ENCODE measurements at places on chromosomes 11 and 22. TPM values are rescaled to one million over a fixed set of nuclear protein-coding genes. Genes with fewer than 3 reads are reported as not detected.

POU2AF3 gene
- 3.8 TPM for total RNA-seq

CHADL gene
- total RNA-seq: 3.9 TPM

ACRV1 gene
- not detected for total RNA-seq

ST14 gene
- total RNA-seq: 121 TPM

VPREB1 gene
- total RNA-seq: not detected

IL17REL gene
- not detected for total RNA-seq

ARCN1 gene
- total RNA-seq: 71.7 TPM

FHIP1B gene
- 13.2 TPM for total RNA-seq

IZUMO1R gene
- not detected for total RNA-seq

RFPL2 gene
- total RNA-seq: not detected

DNA sequence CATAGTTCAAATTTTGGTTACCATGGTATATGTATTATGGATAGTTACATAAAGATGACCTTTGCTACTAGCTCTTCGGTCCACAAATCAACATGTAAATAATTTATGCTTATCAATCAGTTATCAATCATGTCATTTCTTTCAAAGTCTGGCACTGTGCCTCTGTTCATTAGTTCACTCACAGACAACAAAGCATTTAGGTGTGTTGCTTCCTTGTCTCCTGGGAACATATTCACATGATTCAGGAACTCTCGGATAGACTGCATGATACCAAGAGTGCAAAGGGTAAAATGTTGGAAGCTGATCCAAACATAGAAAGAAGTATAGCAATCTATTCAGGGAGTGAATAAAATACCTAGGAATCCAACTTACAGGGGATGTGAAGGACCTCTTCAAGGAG, 14.3 kb upstream of the ACRV1 start:
- no peak for ATAC-seq

- ATAC-seq: no peak
These were observed 32.5 kb downstream of the ALX4 start for GRCh38 chr11:44277196-44278090.

DNA sequence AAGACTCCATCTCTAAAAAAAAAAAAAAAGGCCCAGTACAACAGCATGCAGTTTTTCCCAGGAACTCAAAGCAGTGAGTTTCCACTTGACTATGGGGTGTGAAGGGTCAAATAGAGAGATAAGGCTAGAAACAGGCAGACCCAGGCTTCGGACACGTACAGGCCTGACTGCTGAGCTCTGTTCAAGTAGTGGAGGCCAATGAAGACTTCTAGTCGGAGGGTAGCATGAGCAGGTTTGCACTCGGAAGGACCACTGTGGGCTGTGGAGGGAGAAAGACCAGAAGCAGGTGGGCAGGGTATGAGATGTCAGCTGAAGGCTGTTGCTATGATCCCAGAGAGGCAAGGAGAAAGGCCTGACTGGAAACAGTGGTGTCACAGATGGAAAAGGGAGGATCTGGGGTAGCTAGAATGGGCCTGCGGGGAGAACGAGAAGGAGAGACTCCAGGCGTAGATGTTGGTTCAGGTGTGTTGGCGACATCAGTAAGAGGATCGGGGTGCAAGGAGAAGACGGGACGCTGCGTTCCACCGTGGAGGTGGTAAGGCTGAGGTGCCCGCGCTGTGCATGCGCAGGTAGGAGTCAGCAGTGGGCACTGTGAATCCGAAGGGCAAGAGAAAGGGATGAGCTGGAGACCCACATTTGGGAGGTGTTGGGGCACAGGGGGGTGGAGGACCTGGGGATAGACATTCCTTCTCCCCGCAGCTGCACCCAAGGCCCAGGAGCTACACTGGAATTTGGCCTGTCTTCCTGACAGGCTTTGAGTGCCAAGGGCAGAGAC, 49.4 kb upstream of the RAB1B start:
- no peak for ATAC-seq

DNA sequence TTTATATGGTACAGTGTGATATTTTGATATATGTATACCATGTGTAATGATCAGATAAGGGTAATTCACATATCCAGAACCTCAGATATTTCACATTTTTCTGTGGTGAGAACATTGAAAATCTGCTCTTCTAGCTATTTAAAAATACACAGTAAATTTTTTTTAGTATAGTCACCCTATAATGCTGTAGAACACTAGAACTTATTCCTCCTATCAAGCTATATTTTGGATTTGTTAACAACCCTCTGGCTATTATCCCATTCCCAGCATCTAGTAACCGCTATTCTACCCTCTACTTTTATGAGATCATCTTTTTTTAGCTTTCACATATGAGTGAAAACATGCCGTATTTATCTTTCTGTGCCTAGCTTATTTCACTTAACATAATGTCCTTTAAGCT, 65.5 kb upstream of the SYT9 start:
- no peak for ATAC-seq

DNA sequence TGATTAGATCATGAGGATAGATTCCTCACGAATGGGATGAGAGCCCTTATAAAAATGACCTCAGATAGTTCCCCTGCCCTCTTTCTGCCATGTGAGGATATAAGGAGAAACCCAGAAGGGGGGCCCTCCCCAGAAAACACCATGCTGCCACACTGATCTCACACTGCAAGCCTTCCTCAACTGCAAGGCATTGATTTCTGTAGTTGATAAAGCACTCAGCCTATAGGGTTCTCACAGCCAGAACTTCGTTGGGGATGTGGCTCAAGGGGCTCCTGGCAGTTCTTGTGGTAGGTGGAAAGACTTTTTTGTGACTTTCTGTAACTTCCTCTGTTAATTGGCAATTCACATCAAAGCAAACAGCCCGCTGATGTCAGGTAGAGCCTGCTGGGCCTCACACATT, 108.9 kb downstream of the CD44 start:
- no peak for ATAC-seq

DNA sequence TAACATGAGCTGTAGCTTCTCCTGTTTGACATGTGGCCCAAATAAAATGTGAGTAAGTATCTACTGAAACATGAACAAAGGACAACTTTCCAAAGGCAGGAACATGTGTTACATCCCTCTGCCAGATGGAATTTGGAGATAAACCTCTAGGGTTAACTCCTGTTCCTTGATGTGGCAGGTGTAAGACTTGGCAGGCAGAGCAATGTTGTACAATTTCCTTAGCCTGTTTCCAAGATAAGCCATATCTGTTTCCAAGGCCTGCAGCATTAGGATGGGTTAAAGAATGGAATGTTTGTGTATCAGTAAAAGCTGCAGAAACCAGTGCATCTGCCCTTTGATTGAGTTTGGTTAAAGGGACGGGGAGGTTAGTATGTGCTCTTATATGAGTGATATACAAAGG, 8.8 kb upstream of the DNAJB13 start:
- no peak for ATAC-seq

DNA sequence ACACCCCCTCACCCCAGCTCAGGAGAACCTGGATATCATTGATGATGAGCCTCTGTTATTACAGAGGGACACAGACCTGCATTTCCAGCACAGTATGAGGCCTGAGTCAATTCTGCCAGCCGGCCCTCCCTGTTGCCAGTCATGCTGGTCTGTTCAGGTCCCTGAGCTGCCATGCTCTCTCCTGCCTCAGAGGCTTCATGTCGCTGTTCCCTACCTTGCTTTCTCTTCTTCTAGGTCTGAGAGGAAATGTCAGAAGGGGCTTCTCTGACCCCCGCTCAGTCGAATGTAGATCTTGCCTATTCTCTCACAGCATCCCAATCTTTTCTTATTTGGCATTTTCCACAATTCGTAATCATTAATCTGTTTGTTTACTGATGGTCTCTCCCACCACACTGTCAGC, 21.8 kb upstream of the ABCC8 start:
- peak; percentile 35 for ATAC-seq

GRCh38 chr11:113199866-113200265, 114.5 kb upstream of the TTC12 start:
- ATAC-seq: no peak

DNA sequence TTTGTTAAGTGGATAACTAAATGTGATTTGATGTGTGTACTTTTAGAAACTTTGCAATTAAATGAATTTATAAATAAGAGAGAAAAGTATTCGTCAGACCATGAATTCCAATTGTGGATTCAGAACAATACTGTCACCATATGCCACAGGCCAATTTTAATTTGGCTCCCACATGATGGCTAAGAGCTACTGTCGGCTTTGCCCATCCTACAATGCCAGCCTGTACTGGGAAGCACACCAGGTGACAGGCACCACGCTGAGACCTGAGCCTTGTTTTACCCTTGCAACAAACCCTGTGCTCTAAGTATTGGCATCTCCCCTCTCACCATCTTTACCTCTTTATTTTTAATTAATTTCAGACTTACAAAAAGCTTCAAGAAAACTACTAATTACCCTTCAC, 14.0 kb downstream of the RAB30 start:
- ATAC-seq: no peak

- ATAC-seq: no peak
These were observed 47.9 kb upstream of the RFPL3 start for GRCh38 chr22:32309585-32310251.

DNA sequence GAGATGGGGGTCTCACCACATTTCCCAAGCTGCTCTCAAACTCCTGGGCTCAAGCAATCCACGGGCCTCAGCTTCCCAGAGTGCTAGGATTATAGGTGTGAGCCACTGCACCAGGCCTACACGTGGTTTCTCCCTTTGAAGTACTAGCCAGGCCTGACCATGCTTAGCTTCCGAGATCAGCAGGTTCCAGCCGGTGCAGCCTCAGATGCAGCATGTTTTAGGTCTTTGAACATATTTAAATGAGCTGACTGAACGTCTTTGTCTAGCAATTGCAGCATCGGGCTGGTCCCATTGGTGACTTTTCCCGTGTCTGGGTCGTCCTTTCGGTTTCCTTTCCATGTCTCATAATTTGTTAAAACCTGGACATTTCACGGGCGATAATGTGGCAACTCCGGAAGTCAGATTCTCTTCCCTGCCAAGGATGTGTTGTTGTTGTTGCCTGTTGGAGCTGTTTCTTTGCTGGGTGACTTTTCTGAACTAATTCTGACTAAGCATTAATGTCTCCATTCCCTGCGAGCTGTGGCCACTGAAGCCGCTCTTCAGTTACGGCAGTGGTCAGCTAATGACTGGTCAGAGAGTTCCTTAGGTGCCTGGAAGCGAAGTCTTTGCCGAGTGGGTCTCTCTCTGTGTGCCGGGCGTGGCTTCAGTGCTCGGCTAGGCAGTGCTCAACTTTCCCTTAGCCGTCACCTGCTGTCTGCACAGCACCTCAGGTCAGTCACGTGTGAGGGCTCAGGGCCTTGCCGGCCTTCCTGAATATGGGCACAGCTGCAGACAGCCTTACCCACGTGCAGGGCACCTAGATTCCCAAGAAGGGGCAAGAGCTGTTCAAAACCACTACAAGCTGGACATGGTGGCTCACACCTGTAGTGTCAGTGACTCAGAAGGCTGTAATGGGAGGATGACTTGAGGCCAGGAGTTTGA, 3.8 kb upstream of the CYP2D6 start:
- ATAC-seq: peak; percentile 16

DNA sequence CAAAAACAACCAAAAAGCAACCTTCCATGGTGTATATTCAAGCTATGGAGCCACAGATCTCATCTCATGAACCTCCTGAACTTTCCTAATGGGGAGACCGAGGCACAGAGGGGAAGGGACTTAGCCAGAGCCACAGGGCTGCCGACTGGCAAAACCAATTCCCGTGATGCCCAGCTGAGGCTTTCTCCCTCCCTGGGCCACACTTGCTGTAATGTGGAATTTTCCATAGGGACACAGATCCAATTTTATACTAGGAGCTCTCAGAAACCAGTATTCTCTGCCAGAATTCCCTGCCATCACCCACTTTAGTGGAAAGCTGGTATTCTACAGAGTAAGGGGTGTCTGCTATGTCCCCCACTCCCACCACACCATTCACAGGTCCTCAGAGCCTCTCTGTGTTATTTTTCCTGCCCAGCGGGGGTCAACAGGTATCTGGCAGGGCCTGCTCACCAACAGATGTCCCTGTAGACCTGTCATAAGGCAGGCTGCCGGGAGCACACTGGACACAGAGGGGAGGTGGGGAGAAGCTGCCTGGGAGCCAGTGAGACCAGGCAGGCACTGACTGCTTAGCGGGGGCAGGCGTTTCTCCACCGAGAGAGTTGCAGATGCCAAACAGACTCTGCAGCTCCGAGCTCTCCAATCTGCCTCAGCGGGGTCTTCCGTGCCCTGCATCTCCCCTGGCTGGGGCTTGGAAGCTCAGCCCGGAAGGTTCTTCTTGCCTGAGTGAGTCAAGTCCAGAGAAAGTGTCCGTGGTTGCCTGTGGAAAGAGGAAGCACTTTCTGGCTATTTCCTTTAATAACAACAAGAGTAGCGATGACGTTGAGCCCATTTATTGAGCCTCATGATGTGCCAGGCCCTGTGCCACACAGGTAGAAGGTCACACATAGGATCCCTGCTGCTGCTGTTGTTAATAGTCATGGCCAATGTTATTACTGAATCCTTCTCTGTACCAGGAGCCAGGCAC, 26.3 kb downstream of the RPS6KA4 start:
- no peak for ATAC-seq

- ATAC-seq: peak; percentile 28
These were observed 997 bp downstream of the UBE2L3 start for GRCh38 chr22:21568347-21569075.

DNA sequence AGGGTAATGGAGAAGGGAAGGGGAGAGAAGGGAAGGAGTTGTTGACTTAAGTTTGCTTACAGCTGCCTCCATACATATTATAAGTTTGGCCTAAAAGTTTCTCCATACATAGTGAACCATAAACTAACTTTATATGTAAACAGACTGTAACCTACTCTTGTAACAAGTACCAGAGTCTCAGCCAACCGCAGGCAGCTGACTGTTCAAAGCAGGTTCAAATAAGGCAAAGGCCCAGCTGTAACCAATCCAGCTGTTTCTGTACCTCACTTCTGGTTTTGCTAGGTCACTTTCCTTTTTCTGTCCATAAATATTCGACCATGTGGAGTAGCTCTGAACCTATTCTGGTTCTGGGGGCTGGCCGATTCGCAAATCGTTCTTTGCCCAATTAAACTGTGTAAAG, 591.2 kb downstream of the INSC start:
- no peak for ATAC-seq

GRCh38 chr11:31141789-31142188, 227.8 kb downstream of the DCDC1 start:
- no peak for ATAC-seq

DNA sequence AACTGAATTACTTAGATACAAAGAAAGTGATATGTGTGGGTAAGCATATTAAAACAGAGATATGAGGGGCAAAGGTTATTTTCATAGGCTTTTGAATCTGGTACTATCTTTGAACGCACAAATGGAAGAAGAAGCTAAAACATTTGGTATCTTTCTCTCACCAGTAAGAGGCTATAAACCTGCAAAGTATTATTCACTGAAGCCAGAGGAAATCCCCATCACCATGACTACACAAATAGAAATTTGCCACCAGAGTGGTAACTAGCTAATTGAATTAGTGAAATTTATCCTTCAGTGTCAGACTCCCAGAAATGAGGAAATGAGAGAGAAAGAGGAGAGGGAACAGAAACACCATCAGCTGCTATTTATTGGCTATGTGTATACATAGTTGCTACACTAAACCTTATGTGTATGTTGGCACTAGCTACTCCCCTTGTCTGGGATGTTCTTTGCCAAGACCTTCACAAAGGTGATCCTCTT, 503.4 kb downstream of the DLG2 start:
- ATAC-seq: no peak

DNA sequence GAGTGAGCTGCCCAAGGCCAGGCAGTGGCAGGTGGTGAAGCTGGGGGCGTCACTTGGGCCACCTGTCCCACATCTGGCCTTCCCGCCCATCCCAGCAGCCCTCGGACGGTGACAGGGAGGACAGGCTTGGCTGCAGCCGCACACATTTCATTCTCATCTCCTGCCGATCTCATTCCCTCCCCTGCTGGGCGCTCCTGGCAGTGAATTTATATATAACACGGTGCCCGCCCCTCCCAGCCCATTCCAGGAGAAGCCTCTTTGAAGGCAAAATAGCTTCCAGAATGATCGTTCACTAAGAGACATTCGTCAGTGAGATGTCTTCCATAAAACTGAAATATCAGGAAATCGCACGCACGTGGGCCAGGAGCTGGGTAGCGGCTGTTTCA, 861.3 kb downstream of the TBC1D22A start:
- ATAC-seq: no peak

Measured in esophagus mucosa (tissue), 1 donor.